Stimulated activated CD4-positive, alpha-beta T cell treated with anti-CD3 and anti-CD28 coated beads, Interleukin-15, amount 100 ng/mL, for 48 hours (primary cell): ENCODE measurements at places on chromosomes 12 and 14.

- no peak for DNase-seq
These were observed 59.0 kb downstream of the GALNT16 start for GRCh38 chr14:69318901-69319475.

DNA sequence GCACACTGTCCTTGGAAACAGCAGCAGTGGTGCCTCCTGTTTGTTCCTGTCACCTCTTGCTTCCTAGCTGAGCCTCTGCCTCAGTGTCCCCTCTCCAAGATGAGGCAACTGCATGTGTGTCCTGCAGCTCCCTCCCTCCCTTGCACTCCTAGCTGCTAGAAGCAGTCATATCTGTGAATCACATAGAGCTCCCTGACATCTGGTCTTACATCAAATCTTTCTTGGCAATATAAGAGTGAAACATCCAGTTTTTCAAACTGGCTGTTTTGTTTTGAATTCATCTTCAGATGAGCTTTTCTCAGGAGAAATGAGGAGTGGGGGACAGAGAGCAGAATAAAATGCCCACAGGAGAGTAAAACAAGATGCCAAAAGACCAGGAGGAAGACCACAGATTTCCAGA is 103.7 kb downstream of the VCPKMT start:
- DNase-seq, result no peak

- DNase-seq, result no peak
These were observed 18.7 kb downstream of the CABP1 start for GRCh38 chr12:120659151-120659525.

DNA sequence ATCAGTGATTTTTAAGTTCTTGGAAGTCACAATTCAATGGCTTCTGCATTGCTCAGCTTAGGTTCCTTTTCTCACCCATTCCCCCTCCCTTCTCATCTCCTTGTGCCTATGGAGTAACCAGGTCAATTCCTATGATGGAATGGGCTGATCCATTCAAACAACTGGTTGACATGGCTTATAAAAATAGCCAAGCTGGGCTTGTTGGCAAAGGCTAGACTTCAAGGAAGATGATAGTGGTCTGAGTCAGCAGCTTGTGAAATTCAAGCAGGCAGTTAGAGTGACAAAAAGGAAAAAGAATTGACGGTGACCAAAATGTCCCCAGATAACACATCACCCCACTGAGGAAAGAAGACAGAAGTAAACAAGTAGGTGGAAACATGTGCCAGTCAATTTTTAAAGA is 119.9 kb upstream of the PCED1B start:
- DNase-seq, result no peak

GRCh38 chr14:79332504-79333197 is 878.7 kb downstream of the DIO2 start:
- no peak for DNase-seq

DNA sequence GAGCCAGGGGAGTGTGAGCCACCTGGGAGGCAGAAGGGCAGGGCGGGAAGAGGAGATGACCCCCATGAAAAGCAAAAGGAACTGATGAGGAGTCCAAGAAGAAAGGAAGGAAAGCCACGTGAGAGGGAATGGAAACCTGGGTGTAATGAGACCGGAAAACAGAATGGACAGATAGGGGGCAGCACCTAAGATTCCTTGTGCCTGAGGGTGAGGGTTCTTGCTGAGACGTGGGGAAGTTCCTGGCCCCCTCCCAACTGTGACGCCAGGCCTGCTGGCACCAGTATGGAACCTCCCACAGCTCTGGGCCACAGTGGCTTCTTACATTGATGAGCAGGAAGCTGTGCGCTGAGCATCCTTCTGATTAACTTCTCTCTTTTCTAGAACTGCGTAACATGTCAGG is 30.8 kb downstream of the TTC7B start:
- DNase-seq, result no peak

GRCh38 chr14:78947681-78948080 is 777.5 kb downstream of the NRXN3 start:
- DNase-seq, result no peak

- DNase-seq, result no peak
These were observed 57.1 kb downstream of the METTL25 start for GRCh38 chr12:82415402-82415801.

DNA sequence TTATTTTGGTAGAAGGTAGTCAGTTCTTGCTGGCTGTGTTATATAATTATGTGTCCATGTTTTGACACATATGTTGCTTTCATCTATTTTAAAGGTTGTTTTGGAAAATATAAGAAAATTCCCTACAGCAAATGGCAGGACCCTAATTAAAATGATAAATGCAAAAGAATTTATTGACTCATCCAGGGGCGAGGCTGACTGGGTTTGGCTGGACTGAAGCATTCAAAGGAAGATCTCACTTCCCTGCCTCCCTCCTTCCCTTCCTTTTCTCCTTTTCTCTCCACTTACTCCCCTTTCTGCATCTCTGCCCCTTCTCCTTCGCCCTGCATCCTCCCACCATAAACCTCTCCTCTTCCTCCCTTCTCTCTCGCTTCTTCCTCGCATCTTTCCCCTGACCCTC is 129.6 kb downstream of the SNAPC1 start:
- DNase-seq, result no peak

GRCh38 chr12:22333713-22334409 is 646 bp downstream of the ST8SIA1 start:
- no peak for DNase-seq

- no peak for DNase-seq
These were observed 18.6 kb downstream of the PRORP start for GRCh38 chr14:35140718-35141581.

DNA sequence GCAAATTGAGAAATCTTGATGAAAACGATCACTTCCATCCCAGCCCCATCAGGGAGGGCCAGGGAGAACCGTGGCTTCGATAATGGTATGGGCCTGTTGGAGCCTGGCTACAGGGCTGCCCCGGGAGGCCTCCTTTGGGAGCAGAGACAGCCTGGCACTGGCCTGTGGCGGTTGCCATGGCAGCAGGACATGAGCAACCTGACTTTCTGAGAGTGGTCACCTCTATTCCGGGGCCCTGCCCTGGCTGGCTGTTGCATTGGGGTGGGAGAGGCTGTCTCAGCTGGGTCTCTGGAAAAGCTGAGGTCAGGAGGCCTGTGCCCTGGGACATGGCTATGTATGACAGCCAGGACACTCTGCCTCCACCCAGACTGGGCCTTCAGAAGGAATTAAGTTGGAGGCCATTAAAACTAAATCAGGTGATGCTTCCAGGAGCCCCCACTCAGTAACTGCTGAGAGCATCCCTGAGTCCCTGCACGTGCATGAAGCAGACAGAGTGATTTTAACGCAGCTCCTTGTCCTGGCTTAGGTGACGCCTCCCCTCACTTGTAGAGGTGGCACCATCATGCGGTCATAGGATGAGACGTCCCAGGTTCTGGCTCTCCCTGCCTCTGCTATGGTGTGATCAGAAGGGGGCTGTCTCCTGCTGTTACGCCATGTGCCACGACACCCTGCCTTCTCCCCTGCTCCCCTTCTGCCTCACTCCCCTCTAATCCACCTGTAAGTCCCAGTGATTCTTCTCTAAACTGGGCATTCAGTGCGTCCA is 126.3 kb downstream of the SLC25A47 start:
- DNase-seq, result no peak

DNA sequence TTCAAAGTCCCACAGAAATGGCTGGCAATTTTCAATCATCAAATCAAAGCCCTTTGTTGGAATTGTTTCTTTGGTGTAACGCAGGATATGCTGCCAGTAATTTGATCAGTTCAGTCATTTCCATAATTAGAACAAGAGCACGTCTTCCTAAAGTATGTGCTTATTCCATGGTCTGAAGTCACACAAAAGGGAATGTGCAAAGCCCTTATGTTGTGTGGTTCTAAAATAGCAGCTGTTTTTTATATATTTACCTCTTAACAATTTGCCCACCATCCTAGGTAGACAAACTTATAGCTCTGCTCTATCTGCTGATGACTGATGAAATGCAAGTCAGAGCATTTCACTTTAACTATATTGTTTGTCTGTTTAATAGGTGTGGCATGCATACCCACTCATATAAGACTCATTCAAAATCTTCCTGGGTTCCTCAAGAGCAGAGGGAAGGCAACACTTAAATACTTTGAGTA is 176.1 kb upstream of the SLC38A2 start:
- DNase-seq, result no peak

DNA sequence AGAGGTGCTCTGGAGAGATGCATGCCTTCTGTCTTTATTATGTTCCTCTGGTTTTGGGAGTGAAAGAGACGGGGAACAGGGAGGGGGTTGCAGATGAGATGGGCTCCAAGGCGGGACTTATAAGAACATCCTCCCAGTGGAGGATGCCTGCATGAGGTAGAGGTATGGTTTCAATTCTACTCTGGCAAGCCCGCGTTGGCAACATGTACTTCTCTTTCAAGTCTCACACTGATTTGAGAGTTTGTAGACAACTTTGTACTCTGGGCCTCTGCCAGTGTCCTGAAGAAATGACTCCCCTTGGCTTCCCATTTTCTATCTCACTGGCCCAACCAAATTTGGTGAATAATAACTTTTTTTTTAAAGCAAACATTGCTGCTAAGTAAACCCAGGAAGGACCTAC is 121.3 kb downstream of the C12orf75 start:
- DNase-seq, result no peak

DNA sequence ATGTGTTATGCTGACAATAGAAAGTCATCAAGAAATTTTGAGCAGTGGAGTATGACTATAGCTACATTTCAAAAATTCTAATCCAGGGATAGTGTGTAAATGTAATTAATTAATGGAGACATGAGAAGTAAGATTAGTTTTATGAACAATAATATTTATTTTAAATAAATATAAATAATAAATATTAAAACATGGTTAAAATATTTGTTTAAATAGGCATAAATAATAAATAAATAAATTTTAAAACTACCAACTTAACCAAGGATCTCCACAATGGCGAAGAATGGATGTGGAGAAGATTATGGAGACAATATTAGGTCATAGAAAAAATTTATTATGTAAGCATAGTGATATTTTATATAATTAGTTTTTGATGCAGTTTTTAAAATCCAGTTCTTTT is 588.2 kb upstream of the NOVA1 start:
- no peak for DNase-seq
